ENCODE measurements at places on chromosomes 3 and 15. TPM values are rescaled to one million over a fixed set of nuclear protein-coding genes. Genes with fewer than 3 reads are reported as not detected.

Gene NDN
- total RNA-seq = 31.1 TPM

Gene SELENOK
- total RNA-seq = 13.9 TPM

Gene RNU5B-1
- total RNA-seq = not detected

Gene CLDN16
- total RNA-seq = 0.22 TPM

Gene C3orf49
- total RNA-seq = not detected

Gene RTP4
- total RNA-seq = 1.4 TPM

Gene PPIB
- total RNA-seq = 692 TPM

Gene SH2D7
- not detected for total RNA-seq

Gene ITIH1
- not detected for total RNA-seq

Gene TM4SF4
- not detected for total RNA-seq

Gene ZNF660
- total RNA-seq = 1.7 TPM

Gene CPNE9
- not detected for total RNA-seq

Gene TLE3
- total RNA-seq = 94.8 TPM

Gene SLC22A14
- total RNA-seq = 0.14 TPM

Gene MESP1
- under 0.01 TPM for total RNA-seq

Gene RBSN
- 28.3 TPM for total RNA-seq

Measured in placental pericyte (primary cell).